ENCODE measurements at places on chromosomes 16 and 17.
A peak's percentile ranks its signal among the peaks of the same experiment; 100 is the strongest.

DNA sequence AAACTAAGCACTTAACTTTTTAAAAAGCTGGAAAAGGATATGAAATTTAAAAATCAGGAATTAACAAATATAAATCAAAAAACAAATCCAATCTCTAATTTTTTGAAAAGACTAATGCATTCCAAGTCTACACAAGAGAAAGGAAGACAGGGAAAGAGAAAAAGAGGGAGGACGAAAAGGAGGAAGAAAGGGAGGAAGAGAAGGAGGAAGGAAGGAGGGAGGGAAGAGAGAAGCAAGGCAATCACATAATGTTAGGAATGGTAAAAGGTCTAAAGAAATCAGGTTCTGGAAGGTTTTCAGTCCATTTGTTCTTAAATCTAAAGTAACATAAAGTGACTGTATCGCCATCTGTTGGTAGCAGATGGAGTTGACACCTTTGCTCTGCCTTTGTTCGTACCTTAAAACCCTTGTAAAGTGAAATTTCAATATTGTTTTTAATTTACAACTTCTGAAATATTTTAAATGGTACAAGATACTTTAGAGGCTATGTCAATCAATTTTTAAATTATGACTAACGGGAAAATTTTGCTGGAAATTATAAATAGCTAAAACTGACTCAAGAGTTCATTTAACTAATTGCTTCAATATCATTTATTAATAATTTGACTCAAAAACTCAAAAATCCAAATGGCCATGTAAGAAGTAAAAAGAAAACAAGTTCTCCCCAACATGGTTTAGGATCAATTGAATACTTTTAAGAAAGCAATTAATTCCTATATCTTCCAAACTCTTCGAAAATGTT lies 20.4 kb upstream of the CDYL2 start:
- peak; percentile 71 for DNase-seq

GRCh38 chr16:76336112-76336511 lies 58.9 kb downstream of the CNTNAP4 start:
- DNase-seq, result no peak

GRCh38 chr17:42230225-42230624 lies 35.9 kb upstream of the GHDC start:
- DNase-seq, result no peak

DNA sequence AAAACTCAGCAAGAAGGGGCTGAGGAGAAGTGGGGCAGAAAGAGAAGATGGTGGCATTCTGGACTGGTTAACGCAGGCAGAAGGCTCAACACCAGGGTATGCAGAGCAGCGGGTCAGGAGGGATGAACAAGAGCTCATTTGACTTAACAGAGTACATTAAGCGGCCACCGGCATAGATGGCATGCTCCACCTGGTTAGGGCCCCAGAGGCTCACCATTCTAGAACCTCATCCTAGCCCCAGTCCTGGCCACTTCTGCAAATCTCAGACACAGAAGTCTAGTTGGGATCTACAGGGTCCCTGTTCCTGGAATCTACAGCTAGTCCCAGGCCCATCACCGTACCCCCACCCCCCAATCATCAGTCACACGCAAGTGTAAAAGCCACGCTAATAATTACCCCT lies 1.7 kb upstream of the MYO1C start:
- no peak for DNase-seq

DNA sequence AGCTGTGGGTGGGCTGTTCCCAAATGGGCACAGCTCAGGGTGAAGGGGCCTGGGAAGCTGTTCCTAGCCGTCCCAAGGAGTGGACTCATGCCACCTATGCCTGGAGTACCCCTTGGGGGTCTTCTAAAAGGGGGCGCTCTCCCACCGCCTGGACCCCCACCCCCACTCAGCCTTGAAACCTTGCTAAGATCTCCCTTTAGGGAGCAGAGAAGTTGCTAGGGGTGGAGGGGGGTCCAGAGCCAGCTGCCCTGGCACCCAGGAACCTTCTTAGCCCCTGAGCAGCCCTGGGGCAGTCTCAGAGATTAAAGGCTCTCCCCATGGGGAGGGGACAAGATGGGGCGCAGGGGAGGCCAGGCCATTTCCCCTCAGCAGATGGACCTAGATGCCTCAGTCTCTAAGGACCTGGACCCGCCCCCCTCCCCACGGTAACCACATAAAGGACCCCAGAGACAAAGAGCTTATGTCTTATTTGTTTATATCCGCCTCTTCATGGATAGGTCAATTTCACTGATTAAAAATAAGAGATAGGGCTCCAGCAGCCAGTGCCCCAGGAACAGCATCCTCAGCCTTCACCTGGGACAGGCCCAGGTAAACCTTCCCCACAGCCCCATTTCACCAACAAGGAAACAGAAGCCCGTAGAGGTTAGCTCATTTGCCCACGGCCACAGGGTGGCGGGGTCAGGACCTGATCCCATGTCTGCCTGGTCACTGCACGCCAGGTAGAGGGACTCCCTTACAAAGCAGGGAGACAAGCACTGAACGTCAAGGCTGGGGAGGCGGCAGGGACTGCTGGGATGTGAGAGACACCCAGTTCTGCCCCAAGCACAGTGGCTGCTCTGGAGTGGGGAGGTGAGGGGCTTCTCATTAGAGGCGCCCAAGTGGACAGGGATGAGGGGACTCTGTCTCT lies 3.4 kb downstream of the MTSS2 start:
- no peak for DNase-seq
